ENCODE measurements at places on chromosomes 4 and X.

- DNase-seq: peak; percentile 39
These were observed 221.7 kb upstream of the DIPK2B start for GRCh38 chrX:45422216-45422925.

DNA sequence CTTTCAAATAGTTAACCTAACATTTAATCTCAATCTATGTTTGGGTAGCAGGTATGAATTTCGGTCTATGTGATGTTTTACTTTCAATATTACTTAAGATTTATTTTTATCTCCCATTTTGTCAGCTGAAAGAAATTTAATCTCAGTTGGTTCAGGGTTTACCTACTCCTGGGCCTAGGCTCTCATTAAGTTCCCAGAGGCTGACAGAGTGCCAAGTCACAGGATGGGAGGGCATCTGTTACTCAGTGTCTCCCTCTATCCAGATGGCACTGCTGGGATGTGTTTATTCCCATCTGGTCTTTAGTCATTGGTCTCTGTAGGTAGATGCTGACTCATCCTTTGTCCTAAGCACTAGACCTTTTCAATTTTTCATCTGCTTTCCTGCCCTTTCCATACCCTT, 129.4 kb upstream of the ARSJ start:
- peak; percentile 47 for DNase-seq

- peak; percentile 81 for DNase-seq
These were observed at the start of gene MGST2 for GRCh38 chr4:139665690-139666529. TSS of gene MGST2 (plus strand) at chr4:139665819. CDS start at chr4:139666020, 201 bp downstream.

DNA sequence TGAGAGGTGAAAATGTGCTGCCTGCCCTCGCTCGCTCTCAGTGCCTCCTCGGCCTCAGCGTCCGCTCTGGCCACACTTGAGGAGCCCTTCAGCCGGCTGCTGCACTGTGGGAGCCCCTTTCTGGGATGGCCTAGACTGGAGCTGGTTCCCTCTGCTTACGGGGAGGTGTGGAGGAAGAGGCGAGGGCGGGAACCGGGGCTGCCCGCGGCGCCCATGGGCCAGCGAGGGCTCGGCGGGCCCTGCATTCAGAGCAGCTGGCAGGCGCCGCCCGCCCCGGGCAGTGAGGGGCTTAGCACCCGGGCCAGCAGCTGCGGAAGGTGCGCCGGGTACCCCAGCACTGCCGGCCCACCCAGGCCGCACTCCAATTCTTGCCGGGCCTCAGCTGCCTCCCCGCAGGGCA, 39.6 kb downstream of the TRIML1 start:
- no peak for DNase-seq

DNA sequence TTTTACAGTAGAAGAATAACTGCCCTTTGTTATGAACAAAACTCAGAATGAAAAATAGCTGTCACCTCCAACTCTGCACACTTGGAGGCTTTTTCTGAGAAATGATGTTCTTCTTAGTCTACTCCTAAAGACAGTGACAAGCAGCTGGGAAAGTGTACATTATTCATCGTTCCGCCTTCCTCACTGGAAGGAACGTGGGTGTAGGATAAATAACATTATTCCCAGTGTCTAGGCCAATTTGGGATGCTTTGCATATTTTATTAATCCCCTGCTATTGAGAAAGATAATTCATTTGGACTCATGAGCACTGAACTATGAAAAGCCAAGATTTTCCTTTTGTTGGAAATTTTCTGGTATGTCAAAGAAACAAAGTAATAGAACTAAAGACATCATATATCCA, 87.8 kb downstream of the VCX2 start:
- no peak for DNase-seq

- DNase-seq: no peak
These were observed 54.5 kb upstream of the WDR1 start for GRCh38 chr4:10171055-10171454.

DNA sequence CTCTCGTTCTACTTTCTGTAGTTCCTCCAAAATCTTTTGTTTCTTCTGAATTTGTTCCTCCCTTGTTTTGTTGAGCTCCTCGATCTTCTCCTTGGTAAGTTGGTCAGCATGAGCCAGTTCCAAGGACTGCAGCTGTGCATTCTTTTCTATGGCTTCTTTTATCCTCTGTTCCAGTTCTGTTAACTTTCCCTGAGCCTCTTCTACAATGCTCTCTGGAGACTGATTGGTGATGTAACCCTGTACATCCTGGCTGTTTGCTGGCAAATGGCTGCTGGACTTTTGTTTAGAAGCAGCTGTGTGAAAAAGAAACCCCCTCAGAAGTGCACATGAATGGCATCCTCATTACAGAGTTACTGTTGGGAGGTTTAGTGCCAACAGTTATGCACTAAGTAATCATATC, 70.5 kb upstream of the COX18 start:
- DNase-seq: no peak

DNA sequence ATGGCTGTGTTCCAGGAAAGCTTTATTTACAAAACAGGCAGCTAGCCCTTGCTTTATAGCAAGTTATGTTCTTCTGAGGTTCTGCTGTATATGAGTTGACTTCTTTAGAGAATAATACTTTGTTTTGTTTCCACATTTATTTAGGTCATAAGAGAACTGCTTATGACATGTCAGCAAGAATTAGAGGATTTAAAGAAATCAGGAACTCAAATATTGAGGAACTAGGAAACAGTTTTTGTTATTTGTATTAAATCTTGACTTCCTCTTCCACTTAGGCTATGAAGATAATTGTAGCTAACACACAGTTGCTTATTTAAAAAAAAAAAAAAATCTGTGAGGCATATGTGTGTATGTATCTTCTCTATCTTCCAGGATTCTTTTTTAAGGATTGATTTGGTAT, 14.3 kb downstream of the ZRSR2 start:
- no peak for DNase-seq

GRCh38 chr4:102824398-102824797, 3.0 kb downstream of the UBE2D3 start:
- DNase-seq: peak; percentile 36

GRCh38 chrX:120235284-120235683, 15.3 kb upstream of the ZBTB33 start:
- no peak for DNase-seq

- DNase-seq: peak; percentile 52
These were observed 36.2 kb upstream of the ARHGEF6 start for GRCh38 chrX:136816975-136817374.

DNA sequence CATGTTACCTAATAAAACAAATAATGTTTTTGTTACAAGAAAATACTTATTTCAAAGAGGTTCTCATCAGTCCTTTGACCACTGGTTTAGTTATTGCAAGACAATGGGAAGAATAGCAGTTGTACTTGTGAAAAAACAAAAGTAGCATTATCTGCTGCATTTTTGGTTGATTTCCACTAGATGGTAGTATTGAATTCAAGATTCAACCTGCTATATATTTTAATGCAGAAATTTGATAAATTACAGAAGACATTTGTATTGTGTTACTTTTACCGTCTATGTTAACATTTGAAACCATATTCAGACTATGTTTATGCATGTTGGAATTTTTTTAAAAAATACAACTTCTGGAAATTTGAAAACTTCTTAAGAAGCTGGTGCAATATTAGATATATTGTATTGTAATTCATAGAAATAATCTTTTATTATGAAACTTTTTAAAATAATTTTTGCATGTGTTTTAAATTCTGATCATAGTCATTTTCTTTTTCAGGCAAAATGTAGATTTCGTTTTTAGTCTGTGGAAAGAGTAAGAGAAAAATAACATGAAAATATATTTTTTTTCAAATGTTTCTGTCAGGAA, 56.4 kb downstream of the SPCS3 start:
- peak; percentile 46 for DNase-seq

GRCh38 chr4:1532549-1533395, 126.5 kb upstream of the NKX1-1 start:
- DNase-seq: no peak

Data from GM23248 (cell line).